LNCaP clone FGC (cell line): ENCODE measurements at places on chromosomes 7 and 10.
A peak's percentile ranks its signal among the peaks of the same experiment; 100 is the strongest.

- no peak for DNase-seq
Measured at GRCh38 chr7:100545360-100546128, 6.5 kb downstream of the AGFG2 start.

DNA sequence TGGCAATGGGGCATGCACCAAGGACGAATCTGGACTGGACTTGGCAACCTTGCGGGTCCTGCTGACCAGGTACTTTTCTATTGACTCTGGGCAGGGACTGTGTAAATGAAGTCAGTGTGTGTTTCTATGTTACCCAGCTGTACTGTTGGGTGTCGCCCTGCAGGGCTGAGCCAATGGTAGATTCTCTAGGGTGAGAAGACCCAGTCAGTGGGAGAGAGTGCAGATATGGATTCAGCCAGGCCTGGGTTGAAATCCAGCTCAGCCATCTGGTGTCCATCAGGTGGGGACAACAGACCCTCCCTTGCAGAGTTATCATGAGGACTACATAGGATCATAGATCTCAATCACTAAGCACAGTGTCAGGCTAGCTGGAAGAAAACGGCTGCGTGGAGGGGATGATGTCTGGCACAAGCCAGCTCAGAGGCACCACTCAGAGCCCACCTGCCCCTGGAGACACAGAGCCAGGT, 4.9 kb upstream of the PPIF start:
- DNase-seq = peak; percentile 88

DNA sequence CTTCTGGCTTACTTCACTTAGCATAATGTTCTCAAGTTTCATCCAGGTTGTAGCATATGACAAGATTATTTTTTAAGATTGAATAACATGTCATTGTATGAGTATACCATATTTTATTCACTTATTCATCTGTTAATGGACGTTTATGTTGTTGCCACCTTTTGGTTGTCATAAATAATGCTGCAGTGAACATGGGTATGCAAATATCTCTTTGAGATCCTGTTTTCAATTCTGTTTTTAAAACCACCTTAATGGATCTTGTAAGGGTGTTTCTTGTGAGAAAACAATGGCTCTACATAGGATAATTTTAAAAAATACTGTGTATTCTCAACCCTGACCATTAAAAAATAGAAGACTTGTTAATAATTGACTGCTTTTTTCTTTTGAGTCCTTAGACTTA, 290.7 kb upstream of the TMEM229A start:
- DNase-seq = no peak

DNA sequence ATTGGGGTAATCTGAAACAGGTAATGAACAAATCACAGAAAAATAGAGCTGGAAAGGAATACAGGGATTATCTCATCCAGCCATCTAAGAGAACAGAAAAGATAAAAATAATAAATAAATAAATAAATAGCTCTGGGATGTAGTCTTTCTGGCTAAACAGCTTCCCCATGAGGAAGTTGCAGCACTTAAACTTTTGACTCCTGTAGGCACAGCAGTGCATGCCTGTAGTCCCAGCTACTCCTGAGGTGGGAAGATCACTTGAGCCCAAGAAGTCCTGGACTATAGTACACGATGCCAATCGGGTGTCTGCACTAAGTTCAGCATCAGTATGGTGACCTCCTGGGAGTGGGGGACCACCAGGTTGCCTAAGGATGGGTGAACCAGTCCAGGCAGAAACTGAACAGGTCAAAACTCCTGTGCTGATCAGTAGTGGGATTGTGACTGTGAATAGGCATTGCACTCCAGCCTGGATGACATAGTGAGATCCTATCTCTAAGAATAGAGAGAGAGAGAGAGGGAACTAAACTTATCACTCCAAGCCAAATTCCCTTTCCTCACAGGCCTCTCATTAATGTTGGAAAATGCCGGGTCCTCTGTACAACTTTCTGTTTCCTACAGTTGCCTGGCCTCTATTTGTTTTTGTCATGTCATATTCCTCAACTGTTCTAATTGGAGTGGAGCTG, 61.7 kb upstream of the CDK13 start:
- DNase-seq = peak; percentile 54

GRCh38 chr7:122577449-122578003, 121.4 kb downstream of the RNF133 start:
- DNase-seq = peak; percentile 81

DNA sequence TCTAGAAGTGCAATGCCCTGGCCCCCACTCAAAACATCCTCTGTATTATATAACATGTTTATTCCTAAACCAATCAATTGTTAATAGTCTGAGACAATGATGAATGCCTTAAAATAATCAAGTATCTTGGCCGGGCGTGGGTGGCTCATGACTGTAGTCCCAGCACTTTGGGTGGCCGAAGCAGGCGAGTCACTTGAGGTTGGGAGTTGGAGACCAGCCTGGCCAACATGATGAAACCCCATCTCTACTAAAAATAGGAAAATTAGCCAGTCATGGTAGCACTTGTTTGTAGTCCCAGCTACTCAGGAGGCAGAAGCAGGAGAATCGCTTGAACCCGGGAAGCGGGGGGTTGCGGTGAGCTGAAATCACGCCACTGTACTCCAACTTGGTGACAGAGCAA, 29.4 kb upstream of the CACNA2D1 start:
- no peak for DNase-seq

DNA sequence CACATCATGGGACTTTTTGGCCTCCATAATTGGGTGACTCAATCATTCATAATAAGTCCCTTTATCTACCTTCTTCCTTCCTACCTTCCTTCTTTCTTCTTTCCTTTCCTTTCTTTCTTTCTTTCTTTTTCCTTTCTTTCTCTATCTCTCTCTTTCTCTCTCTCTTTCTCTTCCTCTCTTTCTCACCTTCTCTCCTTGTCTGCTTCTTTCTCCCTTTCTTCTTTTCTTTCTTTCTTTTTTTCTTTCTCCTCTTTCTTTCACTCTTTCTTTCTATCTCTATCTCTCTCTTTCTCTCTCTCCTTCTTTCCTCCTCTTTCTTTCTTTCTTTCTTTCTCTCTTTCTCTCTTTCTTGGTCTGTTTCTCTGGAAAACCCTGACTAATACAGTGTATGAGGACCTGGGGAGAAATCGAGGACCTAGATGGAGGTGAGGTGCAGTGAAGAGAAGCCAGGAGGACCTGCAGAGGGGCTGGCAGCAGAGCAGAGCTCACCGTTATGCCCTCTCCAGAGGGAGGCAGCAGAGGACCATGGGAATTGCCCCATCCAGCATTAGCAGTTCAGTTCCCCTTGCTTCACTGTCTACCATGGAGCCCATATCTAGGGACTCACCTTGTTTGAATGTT, 52.7 kb upstream of the BTRC start:
- DNase-seq = no peak

DNA sequence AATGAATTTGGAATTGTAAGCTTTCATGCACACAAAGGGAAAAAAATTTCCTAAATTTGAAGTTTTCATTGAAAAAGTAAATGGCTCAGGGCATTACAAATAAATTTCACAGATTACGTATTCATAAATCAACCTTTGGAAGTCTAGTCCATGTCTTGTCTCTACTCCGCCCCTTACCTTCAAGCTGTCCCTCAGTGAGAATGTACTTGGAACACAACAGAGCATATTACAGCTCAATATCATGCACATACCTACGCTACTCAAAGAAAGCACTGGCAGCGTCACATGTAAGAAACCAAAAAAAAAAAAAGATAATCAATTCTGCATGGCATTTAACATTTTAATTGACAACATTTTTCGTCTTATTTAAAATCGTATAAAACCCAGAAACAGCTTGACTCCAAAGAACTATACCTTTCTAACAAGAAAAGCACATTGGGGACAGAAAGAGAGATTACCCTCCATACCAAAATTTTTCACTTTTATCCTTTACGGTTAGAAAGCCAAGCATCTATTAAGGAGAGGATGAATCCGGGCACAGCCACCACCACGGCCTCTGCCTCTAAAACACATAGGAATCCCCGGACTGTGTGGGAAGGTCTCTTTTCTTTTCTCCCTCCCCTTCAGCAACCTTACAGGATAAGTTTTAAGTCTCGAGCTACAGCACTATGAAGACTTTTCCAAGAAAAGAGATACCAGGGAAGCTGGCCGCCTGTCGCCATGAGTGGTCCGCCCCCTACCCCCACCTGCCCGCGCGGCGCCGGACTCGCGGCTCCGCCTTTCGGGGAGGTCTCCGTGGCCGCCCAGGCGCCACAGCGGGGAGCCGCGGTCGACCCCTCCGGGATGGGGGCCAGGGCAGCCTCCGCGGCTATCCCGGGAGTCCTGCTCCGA, 1.1 kb downstream of the JMJD1C start:
- no peak for DNase-seq

GRCh38 chr10:31322647-31323046, 3.6 kb downstream of the ZEB1 start:
- DNase-seq = no peak

- DNase-seq = no peak
Measured at GRCh38 chr7:112022128-112022527, 184.1 kb downstream of the DOCK4 start.

- DNase-seq = no peak
Measured at GRCh38 chr7:142693911-142694310, 55.4 kb upstream of the PRSS1 start.

- DNase-seq = no peak
Measured at GRCh38 chr10:79349072-79349491, 1.8 kb downstream of the PPIF start.

DNA sequence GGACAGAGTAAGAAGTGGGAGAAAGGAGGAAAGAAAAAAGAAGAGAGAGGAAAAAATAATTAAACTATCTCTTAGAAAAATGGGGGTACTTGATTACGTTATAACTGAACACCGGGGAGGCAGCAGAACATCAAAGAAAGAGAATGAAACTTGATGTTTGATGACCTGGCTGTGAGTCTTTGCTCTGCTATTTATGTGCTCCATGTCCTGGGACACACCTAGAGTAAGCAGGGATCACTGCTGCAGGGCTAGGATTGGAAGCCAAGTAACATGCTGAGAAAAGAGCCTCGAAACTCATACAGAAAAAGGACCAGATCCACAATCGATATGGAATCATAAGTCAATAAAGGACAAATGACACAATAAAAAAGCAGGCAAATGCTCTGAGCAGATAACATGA, 56.7 kb upstream of the COL13A1 start:
- DNase-seq = no peak

- DNase-seq = no peak
Measured at GRCh38 chr10:107727767-107728317, 563.3 kb upstream of the SORCS1 start.

GRCh38 chr7:123929107-123929506, 4.1 kb downstream of the SPAM1 start:
- peak; percentile 97 for DNase-seq

DNA sequence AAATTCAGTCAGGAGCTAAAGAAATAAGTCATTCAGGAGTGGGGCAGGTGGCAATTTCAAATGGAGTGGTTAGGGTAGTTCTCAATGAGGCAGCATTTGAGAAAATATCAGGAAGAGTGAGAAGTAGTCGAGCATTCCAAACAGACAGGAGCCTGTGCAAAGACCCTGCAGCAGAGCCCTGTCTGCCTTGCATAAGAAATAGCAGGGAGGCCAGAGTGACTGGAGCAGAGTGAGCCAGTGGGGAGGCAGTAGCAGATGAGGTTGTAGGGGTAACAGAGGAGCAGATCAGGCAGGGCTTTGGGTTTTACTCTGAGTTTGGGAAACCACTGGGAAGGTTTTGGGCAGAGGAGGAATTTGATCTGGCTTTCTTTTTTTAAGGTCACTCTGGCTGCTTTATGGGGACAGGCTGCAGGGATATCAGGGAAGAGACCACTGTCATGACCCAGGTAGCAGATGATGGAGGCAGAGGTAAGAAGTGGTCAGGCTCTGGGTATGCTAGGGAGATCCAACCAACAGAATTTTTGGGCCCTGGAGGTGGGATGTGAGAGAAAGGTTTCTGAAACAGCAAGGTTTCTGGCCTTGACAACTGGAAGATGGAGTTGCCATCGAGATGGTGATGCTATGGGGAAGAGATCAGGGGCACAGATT, 1.3 kb upstream of the BLVRA start:
- no peak for DNase-seq

GRCh38 chr10:23438547-23439451, at the start of gene OTUD1:
Gene OTUD1 (plus strand): TSS chr10:23439075. CDS start chr10:23439458, 383 bp downstream.
- peak; percentile 74 for DNase-seq

DNA sequence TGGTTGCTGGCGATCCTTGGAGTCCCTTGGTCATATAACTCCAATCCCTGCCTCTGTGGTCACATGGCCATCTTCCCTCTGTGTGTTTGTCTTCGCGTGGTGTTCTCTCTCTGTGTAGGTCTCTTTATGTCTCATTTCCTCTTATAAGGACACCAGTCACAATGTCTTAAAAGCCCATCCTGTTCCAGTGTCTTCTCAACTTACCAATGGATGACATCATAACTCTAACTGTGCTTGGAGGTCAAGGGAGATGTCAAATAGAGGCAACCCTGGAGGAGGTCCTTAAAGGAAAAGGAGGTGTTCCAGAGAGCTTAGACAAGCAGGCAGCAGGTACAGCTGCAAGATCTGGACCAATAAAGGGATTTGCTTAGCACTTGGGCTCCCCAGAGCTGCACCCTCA, 143.0 kb downstream of the BUB3 start:
- no peak for DNase-seq

DNA sequence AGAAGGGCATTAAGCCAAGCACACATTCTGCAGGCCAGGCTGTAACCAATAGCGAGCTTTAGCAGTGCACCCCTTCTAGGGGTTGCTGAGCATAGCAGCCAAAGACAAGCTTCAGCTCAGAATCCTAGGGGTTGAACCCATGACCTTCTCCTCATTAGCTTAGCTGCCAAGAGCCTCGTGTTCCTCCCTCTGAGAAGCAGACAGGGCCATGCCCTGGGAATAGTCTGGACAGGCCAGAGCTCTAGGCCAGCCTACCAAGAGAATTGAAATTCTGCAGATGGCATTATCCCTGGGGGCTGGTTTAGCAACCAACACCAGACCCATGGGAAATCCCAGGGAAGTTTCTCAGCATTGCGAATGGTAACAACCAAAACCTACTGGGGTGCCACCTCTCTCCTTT, 77.2 kb downstream of the PLXNA4 start:
- DNase-seq = no peak

DNA sequence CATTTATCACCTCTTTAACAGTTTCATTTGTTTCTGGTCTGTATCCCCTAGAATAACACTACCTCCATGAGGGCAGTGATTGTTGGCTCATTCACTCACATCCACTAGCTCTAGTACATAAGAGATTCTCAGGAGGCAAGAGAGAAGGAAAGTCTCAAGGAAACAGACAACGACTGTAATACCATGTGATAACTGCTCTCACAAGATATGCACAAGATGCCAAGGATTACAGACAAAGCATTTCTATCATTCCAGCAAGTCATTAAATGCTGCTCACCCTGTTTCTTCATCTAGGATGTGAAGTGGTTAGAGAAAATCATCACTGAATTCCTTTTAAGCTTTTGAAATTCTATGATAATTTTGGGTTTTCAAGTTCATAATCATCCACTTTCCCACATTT, 115.3 kb downstream of the HIBADH start:
- DNase-seq = no peak

- DNase-seq = no peak
Measured at GRCh38 chr10:61815496-61815895, 86.0 kb upstream of the ARID5B start.

DNA sequence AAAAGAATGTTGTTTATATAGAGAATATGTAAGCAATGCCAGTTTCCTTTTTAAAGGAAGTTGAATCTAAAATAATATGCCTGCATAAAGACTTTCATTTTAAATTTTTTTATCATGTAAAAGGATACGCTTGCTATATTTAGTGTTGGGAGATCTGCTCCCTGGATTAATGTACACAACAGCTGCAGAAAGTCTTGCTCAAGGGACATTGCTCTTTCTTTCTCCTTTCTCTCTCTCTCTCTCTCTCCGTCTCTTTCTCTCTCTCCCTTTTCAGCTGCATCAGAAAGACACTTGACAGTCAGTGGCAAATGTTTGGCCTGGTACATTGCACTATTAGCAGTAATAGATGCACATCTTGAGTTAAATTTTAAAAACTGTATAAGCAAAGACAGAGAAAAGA, 739 bp downstream of the MYPN start:
- DNase-seq = no peak
